Large intestine (tissue), 12 donors: ENCODE measurements at places on chromosomes 7 and 10.
A peak's percentile ranks its signal among the peaks of the same experiment; 100 is the strongest.

DNA sequence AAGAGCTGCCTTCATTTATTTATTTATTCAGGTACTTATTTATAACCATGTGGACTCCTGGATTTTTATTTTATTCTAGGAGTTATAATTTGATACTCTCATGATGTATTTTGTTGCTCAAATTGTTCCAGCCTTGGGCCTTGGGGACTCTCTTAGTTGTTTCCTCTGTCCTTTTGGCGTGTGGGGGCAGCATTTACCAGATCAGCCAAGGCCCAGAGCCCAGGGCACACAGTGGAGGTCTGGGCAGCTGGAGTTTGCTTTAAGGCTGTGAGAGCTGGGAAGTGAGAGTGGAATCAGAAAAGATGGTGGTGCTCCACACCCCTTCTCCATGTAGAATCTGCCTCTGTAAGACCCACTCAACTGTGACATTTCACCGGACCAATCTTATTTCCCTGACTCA, 398.9 kb downstream of the RPS24 start:
- H3K4me1 ChIP-seq = peaks cover 8% of the 10 kb centered on the region
- no peak for DNase-seq
- no peaks in the 10 kb centered on the region for H3K27me3 ChIP-seq
- no peaks in the 10 kb centered on the region for H3K36me3 ChIP-seq
- H3K4me3 ChIP-seq = no peak overlapping the region
- H3K27ac ChIP-seq = no peak overlapping the region

- no peaks in the 10 kb centered on the region for H3K27me3 ChIP-seq
- no peak overlapping the region for H3K4me3 ChIP-seq
- H3K4me1 ChIP-seq = no peaks in the 10 kb centered on the region
- H3K36me3 ChIP-seq = no peaks in the 10 kb centered on the region
- no peak overlapping the region for H3K27ac ChIP-seq
Observed at GRCh38 chr7:135910393-135911036, 66.6 kb downstream of the MTPN start.

- H3K4me3 ChIP-seq = no peak overlapping the region
- no peaks in the 10 kb centered on the region for H3K4me1 ChIP-seq
- no peaks in the 10 kb centered on the region for H3K27me3 ChIP-seq
- no peak for DNase-seq
- H3K27ac ChIP-seq = no peak overlapping the region
Observed at GRCh38 chr10:13922586-13922985, 335.8 kb downstream of the PRPF18 start.

DNA sequence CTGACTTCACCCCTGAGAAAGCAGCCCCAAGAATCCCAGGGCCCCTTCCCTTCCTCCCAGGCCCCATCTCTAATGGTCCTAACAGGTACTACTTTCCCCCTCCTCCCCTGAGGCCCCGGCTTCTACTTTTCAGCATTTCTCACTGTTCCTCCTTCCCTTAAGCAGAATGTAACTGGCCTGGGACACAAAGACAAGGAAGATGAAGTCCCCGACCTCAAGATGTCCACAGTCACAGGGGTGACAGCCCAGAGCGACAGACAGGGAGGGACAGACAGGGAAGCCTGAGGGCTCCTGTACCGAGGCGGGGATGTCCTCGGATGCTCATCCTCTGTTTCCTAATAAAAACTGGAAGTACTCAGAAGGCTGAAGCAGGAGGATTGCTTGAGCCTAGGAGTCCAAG, 11.6 kb downstream of the AOC1 start:
- H3K36me3 ChIP-seq = peaks cover 12% of the 10 kb centered on the region
- no peaks in the 10 kb centered on the region for H3K27me3 ChIP-seq
- no peak overlapping the region for H3K27ac ChIP-seq
- no peak overlapping the region for H3K4me3 ChIP-seq

DNA sequence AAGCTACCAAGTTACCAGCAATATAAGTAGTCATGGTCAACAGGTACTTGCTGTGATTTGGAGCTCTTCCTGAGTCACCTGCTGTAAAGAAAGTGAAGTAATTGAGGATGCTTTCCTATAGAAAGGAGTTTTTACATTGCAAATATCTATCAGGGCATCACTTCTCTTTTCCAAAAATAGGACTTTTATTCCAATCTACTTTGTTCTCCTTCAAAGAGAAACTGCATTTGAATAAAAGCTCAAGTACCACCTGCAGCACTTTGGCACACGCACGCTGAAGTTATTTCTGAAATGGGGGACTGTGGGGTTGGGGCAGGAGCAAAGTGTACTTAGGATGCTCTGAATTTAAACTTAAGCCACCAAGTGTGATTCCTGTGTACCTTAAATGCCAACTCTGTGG, 81.8 kb upstream of the PRKAR2B start:
- H3K27me3 ChIP-seq = peaks cover 9% of the 10 kb centered on the region
- no peak overlapping the region for H3K4me3 ChIP-seq

GRCh38 chr10:79418886-79419595, 26.4 kb downstream of the ZCCHC24 start:
- no peak for DNase-seq
- H3K27ac ChIP-seq = no peak overlapping the region
- no peak overlapping the region for H3K4me3 ChIP-seq

DNA sequence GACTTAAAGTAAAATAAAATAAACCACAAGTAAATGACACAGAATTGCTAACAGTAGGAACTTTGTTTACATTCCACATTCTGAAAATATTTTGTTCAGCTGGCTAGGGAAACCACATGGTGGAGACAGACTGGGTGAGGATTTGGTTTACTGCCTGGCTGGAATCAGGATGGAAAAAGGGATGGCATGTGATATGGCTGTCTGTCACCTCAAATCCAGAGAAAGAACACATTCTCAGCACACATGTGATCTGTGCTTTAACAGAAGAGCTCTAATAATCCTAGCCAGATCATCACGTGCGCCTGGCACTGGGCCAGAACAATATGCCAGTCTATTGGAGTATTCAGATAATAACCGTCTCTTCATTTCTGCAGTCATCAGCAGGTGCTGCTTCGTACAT, 90.9 kb upstream of the PIP4K2A start:
- H3K27ac ChIP-seq = no peak overlapping the region
- no peaks in the 10 kb centered on the region for H3K4me1 ChIP-seq
- peaks cover 5% of the 10 kb centered on the region for H3K27me3 ChIP-seq
- H3K4me3 ChIP-seq = no peak overlapping the region

DNA sequence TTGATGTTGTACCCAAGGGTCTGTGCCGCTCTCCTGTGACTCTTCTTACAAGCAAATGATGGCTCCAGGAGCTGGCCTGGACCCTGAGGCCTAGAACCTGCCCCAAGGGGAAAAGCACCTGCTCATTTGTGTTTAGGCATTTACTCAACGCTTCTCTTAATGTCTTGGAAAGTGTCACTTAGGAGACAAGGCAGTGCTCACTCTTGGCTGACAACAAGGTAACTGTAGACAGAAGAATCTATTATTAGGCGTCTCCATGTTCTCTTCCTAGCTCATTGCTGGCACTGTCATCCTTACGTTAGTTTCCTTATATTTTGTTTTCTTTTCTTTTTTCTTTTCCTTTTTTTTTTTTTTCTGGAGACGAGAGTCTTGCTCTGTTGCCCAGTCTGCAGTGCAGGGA, 38.1 kb upstream of the SUN1 start:
- no peaks in the 10 kb centered on the region for H3K27me3 ChIP-seq
- peaks cover 2% of the 10 kb centered on the region for H3K36me3 ChIP-seq
- H3K27ac ChIP-seq = no peak overlapping the region
- no peak overlapping the region for H3K4me3 ChIP-seq

- no peaks in the 10 kb centered on the region for H3K27me3 ChIP-seq
- H3K27ac ChIP-seq = no peak overlapping the region
- H3K4me3 ChIP-seq = no peak overlapping the region
- DNase-seq = no peak
- H3K4me1 ChIP-seq = peaks cover under 1% of the 10 kb centered on the region
- H3K36me3 ChIP-seq = no peaks in the 10 kb centered on the region
Observed at GRCh38 chr7:87316097-87316700, 29.3 kb upstream of the CROT start.

DNA sequence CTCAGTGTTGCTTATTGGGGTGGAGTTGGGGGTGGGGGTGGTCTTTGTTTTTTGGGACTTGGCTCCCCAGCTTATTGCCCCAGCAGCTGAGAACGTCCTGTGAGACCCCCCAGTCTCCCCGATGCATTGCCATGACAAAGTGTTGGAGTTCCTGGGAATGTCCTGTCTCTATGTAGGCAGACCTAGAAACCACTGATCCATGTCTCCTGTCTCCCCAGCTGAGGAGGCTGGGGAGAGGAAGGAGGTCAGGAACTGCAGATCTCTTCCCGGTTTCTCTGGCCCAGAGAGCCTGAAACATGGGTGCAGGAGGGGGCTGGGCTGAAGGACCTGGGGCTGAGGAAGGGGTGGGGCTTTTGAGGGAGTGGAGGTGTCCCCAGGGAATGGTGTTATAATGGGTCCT, 80.2 kb upstream of the GTF2IRD1 start:
- no peaks in the 10 kb centered on the region for H3K27me3 ChIP-seq
- H3K36me3 ChIP-seq = peaks cover 21% of the 10 kb centered on the region
- H3K27ac ChIP-seq = no peak overlapping the region
- DNase-seq = no peak

- H3K27ac ChIP-seq = no peak within 1 kb of the TSS
- no peaks in the 10 kb centered on the region for H3K4me1 ChIP-seq
- peak within 1 kb of the TSS; percentile 63 for H3K4me3 ChIP-seq
- peaks cover 20% of the 10 kb centered on the region for H3K27me3 ChIP-seq
- H3K36me3 ChIP-seq = no peaks in the 10 kb centered on the region
- DNase-seq = peak; percentile 33
Observed at GRCh38 chr7:28180364-28181147, at the start of gene JAZF1. TSS of gene JAZF1 (minus strand) at chr7:28180795.

DNA sequence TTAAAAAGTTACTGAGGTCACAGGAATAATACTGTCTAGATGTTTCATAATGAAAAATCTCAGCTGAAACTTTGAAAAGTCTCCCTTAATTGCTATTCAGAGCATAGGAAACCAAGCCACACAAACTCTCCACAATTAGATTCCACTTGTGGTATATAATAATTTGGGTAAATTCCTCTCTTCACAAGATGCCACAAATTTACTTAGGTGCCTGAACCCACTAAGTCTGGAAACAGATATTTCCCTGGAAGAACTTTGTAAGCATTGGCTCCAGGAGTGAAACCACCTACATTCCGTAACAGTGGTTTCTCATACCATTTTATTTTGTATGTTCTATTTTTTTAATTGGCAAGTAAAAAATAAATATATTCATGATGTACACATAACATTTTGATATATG, 493.4 kb downstream of the SEMA3D start:
- H3K27me3 ChIP-seq = no peaks in the 10 kb centered on the region
- DNase-seq = no peak
- no peak overlapping the region for H3K27ac ChIP-seq
- H3K4me3 ChIP-seq = no peak overlapping the region
- H3K4me1 ChIP-seq = no peaks in the 10 kb centered on the region

GRCh38 chr10:11035301-11035991, 17.8 kb downstream of the CELF2 start:
- H3K4me1 ChIP-seq = no peaks in the 10 kb centered on the region
- no peaks in the 10 kb centered on the region for H3K27me3 ChIP-seq

DNA sequence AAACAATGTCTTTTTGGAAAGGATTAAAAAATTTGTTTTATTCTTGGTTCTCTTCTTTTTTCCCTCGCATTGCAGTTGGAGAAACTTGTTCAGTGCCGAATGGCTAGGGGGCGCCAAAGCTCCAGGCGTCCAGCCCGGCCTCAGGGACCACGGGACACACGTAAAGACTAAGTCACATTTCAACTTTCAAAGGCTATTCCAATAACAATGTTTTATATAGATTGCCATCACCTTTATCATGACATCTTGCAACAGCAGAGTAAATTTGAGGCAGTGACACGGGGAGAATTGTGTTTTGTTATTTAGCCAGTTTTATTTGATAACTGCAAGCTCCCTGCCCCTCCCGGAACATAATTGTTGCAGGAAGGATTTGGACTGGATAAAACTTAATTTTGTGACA, 2.2 kb upstream of the IGFBP3 start:
- H3K4me3 ChIP-seq = no peak overlapping the region
- H3K36me3 ChIP-seq = no peaks in the 10 kb centered on the region
- H3K27ac ChIP-seq = no peak overlapping the region
- H3K27me3 ChIP-seq = peaks cover 58% of the 10 kb centered on the region

GRCh38 chr7:128796327-128796726, 4.6 kb downstream of the CCDC136 start:
- H3K36me3 ChIP-seq = no peaks in the 10 kb centered on the region
- no peak overlapping the region for H3K27ac ChIP-seq

DNA sequence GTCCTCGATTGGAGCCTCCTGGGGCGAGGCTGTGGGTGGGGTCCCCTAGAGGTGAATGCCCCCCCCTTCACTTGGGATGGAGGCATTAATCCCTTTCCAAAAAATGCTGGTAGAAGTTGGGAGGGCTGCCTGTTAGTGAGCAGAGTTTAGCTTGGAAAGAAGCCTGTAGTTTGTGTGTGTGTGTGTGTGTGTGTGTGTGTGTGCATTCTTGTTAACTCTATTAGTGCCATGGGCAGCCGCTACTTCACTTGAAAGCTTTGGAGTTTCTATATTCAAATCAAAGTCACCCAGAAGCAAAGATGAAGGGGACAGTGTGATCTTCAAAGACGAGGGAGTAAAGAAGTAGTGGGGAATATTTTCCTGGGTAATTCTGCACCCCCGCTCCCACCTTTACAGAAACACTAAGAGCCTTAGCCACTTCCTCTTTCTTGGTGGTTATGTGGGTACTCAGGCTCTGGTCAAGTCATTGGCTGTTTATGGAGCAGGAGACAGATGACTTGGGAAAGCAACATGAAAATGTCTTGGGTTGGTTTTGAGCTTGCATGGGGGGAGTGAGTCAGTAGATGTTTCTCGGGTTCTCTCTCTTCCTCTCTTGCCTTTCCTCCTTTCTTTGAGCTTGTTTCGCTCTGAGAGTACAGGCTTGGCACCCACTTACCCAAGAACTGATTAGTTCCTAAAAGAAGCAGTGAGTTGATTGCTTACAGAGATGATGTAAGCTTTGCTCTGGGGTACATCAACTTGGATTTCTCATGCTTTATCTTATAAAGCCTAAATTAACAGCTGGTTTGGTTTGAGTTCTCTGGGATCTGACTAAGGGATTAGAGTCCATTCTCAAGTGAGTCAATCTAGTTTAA, 35.9 kb downstream of the TCF7L2 start:
- H3K4me1 ChIP-seq = no peaks in the 10 kb centered on the region
- peaks cover 23% of the 10 kb centered on the region for H3K36me3 ChIP-seq
- H3K27ac ChIP-seq = no peak overlapping the region

- H3K27me3 ChIP-seq = no peaks in the 10 kb centered on the region
- H3K4me3 ChIP-seq = no peak overlapping the region
- H3K4me1 ChIP-seq = no peaks in the 10 kb centered on the region
- H3K36me3 ChIP-seq = no peaks in the 10 kb centered on the region
Observed at GRCh38 chr10:10612151-10612550, 405.5 kb upstream of the CELF2 start.

DNA sequence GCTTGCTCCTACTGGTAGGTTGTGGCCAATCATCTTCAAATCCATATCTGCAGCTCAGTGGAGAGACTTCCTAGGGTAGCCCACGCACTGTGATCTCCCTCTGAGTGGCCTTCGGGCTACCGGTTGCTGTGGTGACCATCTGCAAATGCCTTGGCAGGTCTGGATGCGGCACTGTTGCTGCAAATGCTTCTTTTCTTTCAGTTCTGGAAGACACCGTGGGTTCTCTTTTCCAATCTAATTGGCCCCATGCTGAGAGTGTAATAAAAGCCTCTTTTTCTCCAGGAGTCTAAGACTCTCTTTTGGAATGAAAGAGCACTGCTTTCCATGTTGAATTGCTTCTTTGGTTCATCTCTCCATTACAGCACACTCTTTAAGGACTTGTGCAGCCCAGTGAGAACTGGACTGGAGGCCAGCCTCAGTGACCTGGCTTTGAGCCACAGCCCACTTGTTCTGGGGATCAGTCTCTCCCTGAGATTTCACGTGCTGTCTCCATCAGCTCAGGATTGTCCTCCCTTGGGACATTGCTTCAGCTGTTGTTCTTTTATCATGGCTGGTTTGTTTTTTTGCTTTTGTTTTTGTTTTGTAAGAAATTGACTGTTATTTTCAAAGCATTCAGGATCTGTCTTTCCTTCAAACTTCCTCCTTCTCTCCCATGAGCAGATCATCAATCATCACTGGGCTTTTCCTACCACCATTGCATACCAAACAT, 286.6 kb downstream of the BMPER start:
- H3K27ac ChIP-seq = no peak overlapping the region
- H3K27me3 ChIP-seq = no peaks in the 10 kb centered on the region
- no peak for DNase-seq
- H3K4me3 ChIP-seq = no peak overlapping the region
